ENCODE measurements at places on chromosomes 2 and 18.

GRCh38 chr2:71619230-71619741, 165.9 kb downstream of the DYSF start:
- DNase-seq = no peak

GRCh38 chr2:145813481-145813880, 1293.6 kb upstream of the ZEB2 start:
- DNase-seq = no peak

- DNase-seq = no peak
These were observed 243.9 kb downstream of the CDCA7 start for GRCh38 chr2:173598525-173598924.

DNA sequence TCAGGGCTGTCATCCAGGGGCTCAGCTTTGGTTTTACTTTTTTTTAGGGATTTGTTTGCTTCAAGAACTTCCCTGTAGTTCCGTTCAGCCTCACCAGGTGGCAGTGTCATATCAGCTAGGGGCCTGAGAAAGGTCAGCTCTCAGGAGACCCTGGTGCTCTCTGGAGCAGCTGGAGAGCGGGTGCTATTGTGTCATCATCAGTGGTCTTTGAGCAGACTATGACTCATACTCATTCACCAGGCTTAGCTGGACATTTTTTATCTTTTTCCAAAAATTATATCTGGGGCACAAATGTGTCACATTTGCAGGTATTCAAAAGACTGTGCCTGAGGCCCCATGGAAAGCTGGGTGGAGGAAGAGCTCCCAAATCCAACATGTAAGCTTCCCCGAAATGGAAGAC, 24.4 kb downstream of the ZNF892 start:
- peak; percentile 7 for DNase-seq

DNA sequence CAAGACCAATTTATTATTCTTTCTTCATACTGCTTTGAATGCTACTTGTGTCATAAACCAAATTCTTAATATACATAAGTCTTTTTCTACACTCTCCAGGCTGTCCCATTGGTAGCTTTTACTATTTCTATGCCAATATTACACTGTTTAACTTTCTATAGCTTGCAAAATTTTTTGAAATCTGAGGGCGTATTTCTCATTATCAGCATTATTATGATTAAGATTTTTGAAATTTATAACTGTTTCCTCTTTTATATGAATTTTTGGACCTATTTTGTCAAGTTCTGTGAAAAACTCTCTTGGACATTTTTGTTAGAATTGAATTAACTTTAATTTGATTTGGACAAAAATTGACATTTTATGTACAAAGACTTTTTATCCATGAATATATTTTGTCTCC, 98.6 kb downstream of the GFPT1 start:
- DNase-seq = no peak

GRCh38 chr2:123502931-123503330, 522.2 kb upstream of the CNTNAP5 start:
- no peak for DNase-seq

DNA sequence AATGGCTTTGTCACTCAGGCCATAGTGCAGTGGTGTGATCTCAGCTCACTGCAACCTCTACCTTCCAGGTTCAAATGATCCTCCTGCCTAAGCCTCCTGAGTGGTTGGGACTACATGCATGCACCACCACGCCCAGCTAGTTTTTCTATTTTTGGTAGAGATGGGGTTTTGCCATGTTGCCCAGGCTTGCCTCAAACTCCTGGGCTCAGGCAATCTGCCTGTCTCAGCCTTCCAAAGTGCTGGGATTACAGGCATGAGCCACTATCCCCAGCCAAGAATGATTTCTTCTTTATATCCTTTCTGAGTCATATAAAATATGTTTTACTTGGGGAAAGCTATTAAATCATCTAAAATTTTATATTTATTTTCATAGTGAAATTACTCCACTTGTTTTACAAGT, 61.3 kb downstream of the CYBRD1 start:
- no peak for DNase-seq

DNA sequence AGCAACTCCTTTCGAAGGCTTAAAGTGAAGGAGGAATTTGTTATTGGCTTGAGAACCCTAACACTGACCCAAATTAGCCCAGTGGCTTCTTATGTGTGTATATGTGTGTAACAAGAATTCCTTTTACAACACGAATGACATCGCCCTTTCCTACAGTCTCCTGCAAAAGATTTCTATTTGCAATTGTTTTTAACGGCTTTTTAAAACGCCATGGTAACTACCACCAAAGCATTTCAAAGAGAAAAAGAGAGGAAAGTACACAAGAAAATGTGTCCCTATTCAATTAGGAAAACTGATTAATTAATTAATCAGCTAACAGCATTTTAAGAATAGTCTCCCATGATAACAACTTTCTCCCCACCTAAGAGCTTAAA, 58.1 kb downstream of the PAX3 start:
- no peak for DNase-seq
